ENCODE measurements at places on chromosomes 6 and 20. TPM values are rescaled to one million over a fixed set of nuclear protein-coding genes. Genes with fewer than 3 reads are reported as not detected.

Gene PDE7B
- total RNA-seq = 5.4 TPM

Gene OVOL2
- total RNA-seq = not detected

Gene NXT1
- 18.8 TPM for total RNA-seq

Gene PRR18
- total RNA-seq = 1.0 TPM

Gene SLC26A8
- 0.35 TPM for total RNA-seq

Gene NRSN1
- total RNA-seq = not detected

Gene ISM1
- 4.0 TPM for total RNA-seq

Gene SLC35D3
- total RNA-seq = not detected

Gene HLA-DMB
- total RNA-seq = 12.3 TPM

GRCh38 chr6:36204068-36204753, 7.7 kb downstream of the BRPF3 start:
- DNase-seq = no peak

DNA sequence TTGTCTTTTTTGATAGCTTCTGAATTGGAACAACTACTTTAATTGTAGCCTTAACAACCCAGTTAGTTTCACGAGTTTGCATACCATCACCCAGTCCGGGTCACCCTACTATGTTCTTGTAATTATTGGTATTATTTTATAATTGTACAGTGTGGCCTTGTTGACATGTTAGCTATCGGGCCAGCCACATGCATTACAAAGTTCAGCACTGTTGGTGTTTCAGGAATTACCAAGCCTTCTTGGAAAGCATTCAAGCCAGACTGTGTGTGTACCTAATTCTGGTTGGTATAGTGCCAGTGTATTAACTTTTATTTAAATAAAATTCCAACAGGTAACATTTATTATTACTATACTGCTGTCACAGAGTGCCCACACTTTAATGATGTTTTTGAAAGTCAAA, 150.9 kb downstream of the JARID2 start:
- no peak for DNase-seq

GRCh38 chr6:47079638-47080037, 37.5 kb upstream of the ADGRF1 start:
- DNase-seq = no peak

DNA sequence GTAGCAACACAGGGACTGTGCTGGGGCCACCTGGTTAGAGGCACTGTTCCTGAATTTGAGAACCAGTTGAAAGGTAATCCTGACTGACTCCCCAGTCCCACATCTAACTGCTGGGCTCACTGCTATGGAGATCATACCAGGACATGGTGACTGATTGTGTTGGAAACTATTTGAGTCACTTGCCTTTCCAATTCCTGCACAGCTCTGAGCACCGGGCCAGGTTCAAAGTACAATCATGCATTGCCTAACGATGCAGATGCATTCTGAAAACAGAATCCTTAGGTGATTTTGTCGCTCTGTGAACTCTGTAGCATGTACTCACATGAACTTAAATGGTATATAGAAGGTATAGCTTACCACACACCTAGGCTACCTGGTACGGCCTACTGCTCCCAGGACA, 215.3 kb downstream of the BMP7 start:
- DNase-seq = no peak

GRCh38 chr20:32737371-32738223, 5.7 kb downstream of the COMMD7 start:
- no peak for DNase-seq

GRCh38 chr6:5986861-5987260, 19.9 kb downstream of the NRN1 start:
- no peak for DNase-seq

DNA sequence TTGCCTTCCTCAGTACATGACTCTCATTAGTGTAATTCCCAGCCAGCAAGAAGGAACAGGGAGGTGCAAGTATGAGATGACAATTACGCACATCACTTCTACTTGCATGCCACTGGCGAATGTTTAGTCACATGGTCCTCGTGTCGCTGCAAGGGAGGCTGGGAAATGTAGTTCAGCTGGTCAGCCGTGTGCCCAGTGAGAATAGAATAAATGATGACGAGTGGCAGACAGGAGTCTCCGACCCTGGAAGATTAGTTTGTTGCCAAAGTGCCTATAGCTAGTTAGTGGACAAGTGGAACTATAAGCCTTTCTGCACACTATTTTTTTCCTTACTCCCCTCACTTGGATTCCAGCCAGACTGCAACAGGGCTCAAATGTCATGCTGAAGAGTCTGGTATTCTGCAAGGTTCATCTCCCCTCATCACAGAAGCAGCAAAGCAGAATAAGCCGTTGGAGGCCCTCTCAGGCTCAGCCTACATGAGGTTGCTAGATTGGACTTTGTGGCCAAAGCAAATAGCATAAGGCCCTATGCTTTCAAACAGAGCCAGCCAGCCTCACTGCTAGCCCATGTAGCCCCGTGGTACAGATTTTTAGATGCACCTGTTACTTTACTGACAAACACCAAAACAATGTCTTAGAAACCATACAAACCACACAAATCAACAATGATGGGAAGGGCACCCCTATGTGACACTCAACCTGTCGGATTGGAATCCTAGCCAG, 9.7 kb downstream of the LINC00237 start:
- DNase-seq = no peak
